ENCODE measurements at places on chromosomes 7 and 10.

GRCh38 chr7:77222819-77223218 lies 23.2 kb upstream of the FGL2 start:
- no peak for DNase-seq

DNA sequence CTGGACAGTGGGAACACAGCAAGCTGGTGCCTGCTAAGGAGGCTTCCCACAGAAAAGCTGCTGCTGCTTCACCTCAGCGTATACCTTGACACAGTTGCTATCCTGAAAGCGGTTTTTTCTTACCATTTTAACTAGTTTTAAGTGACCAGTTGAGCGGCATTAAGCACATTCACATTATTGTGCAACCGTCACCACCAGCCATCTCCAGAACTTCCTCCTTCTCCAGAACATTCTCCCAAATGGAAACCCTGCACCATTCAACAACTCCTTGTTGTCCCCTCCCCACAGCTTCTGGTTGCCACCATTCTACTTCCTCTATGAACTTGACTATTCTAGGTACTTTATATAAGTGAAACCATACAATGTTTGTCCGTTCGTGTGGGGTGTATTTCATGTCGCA lies 169.9 kb downstream of the SNX10 start:
- DNase-seq: no peak

GRCh38 chr10:45425621-45426563 lies 51.9 kb downstream of the ALOX5 start:
- DNase-seq: no peak

DNA sequence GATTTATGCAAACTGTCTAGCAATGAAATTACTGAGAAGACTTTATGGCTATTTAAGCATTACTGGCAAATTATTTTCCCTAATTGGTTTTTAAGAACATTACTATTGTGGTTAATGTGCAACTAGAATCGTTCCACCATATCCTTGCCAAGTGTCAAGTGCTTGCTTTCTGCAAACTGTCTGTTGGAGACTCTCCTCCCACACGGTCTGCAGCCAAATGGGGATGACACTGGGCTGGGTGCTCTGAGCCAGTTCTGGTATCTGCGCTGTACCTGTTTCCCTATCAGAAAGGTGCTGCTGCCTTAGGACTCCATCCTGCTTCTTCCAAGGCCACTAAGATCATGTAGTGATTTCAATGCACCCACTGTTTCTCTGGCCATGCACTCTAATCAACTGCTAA lies 110.4 kb downstream of the RAMP3 start:
- DNase-seq: no peak

DNA sequence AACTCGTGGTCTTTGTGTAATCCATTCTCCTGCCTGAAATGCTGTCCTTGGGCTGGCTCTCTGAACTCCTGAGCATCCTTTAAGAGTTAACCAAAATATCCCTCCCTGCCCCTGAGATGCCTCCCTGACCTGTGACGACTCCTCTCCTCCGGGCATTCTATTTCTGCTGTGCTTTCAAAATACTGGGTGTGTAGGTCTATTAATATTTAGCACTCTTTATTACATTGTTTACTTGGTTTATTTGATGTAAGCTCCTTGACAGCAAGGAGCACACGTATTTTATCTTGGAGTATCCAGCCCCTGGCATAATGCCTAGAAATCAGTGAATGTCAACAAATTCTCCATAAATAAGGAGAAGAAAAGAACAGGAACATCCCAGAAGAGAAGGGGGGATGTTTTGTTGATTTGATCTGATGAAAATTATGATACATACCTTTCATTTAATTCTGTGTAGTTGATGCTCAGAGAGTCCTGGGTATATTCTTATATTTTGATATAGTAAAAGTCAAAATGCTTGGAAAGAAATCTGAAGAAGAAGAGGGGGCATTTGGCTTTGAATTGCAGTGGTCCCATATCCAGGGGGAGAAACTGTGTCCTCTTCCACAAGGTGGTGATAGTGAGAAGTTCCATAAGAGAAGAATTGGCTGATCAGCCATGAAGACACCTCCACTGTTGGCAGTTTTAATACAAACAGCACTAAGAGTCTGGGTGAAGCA lies 107.7 kb upstream of the MPP7 start:
- DNase-seq: no peak

GRCh38 chr7:7918736-7919448 lies 49.7 kb upstream of the GLCCI1 start:
- DNase-seq: no peak

DNA sequence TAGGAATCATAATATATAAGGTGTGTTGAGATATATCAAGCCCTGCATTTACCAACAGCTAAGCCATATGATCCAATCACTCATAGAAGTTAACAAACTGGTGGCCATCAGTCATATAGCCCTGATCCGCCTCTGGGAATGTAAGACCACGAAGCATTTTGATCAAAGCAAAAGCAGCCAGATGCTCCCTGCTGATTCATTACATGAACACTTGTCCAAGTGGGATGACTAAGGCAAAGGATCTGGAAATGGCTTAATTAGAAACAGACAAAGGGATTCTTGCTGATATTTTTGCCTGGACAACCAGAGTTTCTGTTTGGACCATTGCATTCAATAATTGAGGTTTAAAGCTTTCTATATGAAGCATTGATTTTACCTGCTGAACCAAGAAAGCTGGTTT lies 535.5 kb downstream of the GPAM start:
- peak; percentile 75 for DNase-seq

DNA sequence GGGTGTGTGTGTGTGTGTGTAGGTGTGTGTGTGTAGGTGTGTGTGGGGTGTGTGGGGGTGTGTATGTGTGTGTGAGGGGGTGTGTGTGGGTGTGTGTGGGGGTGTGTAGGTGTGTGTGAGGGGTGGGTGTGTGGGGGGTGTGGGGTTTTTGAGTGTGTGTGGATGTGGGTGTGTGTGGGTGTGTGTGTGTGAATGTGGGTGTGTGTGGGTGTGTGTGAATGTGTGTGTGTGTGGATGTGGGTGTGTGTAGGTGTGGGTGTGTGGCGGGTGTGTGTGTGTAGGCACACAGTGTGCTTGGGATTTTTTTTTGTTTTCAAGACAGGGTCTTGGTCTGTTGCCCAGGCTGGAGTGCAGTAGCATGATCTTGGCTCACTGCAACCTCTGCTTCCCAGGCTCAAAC lies 36.8 kb upstream of the TCF7L2 start:
- DNase-seq: no peak

DNA sequence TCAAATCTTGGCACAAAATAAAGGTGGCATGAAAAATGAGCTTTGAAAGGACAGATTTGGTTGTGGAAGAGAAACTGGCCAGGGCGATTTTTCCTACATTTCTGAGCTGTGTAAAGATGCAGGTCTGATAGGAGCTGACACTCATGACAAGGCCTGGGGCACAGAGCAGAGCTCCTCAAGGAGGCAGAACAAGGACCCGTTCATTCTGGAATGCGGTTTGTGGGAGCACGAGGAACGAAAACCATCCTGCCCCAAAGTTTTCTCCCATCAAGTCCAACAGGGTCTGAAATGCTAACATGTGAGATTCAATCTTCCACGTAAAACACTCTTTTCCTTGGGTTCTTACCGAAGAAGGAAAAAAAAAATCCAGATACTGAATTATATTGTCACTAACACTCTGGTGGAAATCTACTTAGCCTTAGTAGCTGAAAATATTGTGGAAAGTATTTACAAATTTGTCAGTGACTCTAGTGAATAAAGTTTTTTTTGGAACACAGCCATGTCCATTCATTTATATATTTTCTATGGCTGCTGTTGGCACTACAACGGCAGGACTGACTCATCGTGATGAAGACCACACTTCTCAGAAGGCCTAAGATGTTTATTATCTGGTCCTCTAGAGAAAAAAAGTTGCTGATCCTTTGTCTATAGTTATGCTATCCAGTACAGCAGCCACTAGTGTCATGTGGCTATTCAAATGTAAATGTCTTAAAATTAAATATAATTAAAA lies 215.7 kb downstream of the BAMBI start:
- DNase-seq: peak; percentile 82

- DNase-seq: no peak
These were observed 99.6 kb downstream of the NPSR1 start for GRCh38 chr7:34757570-34758110.

DNA sequence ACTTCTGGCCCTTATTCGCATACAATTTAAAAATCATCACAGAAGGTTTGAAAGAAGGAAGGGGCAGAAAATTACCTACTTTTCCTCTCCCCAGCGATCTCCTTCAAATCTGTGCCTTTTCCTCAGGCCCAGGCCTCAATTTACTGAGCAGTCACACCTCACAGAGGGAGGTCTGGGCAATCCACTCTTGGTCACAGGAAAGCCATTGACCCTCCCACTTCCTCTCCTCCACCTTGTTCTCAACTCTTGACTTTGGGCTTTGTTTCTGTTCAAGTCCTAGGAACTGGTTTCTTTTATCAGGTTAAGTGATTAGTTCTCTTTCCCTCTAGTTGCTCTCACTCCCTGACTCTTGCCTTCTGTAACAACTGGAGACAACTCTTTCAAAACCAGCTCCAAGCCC lies 37.0 kb upstream of the ATRNL1 start:
- no peak for DNase-seq

DNA sequence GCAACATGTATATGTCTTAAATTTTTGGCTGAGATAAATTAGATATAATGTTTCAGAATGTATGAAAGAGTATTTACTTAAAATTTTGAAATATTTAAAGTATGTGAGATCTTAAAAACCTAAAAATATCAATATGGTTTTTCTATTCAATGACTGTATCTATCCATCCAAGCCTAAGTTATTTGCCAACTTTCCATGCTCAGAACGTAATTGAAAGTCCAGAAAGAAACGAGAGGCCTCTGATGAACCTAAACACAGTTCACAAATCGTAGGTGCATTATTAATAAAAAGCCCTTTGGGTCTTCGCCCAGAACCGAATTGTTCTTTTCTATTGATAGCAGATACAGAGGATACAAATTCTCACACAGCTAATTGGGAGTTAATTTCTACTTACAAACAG lies 6.5 kb downstream of the SVIL start:
- no peak for DNase-seq

- DNase-seq: no peak
These were observed 55.9 kb downstream of the DLD start for GRCh38 chr7:107946881-107947280.

DNA sequence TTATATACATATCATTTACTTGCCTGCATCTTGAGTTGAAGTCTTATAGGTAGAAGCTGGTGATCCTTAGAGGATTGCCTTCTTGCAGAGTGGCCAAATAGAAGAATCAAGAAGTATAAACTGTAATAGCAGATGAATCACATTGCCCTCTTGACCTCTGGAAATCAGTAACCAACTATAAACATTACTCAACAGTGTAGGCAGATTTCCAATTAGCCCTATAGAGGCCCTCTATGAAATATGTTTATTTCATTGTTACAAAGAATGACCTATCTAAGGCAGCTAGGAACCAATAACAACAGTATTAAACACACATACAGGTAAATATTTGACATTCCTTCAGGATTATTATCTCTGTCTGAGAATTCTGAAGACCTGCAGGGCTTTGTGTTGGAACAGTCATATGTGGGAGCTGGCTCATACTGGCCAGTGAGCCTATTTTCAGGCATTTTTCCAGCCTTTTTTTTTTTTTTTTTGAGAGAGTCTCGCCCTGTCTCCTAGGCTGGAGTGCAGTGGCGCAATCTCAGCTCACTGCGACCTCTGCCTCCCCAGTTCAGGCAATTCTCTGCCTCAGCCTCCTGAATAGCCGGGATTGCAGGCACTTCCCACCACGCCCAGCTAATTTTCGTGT lies 7.2 kb upstream of the SRI start:
- peak; percentile 44 for DNase-seq

DNA sequence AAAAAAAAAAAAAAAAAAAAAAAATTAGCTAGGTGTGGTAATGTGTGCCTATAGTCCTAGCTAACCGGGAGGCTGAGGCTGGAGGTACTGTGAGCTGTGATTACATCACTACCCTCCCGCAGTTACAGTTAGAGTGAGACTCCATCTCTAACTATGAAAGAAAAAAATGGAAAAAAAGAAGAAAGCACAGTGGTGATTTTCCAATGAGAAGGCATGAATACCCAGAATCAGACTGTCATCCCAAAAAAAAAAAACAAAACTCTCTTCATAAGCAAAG lies 269.9 kb upstream of the MKLN1 start:
- DNase-seq: no peak

DNA sequence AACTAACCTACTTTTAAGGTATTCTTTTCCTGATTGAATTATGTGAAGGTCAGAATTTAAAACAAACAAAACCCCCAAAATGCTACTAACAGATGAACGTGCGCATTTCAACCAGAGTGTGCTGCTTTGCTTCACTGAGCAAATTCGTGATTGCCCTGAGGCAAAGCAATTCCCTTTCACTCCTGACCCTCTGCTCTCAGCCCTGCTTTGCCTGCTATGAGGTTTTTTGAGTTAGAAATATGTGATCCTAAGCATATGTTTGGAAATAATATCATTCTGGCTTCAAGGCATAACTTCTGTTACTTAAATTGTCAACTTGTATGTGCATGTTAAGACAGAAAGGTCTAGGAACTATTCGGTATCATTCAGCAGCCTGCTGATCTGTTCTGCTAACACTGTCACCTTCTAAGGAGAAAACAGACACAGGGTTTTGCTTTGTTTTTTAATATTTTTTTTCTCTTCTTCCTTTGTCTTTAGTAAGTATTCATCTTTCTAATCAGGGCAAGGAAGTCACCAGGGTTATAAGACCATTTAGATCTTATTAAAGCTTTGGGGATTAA lies 124.2 kb downstream of the GNAT3 start:
- DNase-seq: no peak

Data from fibroblast of skin of scalp (primary cell).